B cell (primary cell): ENCODE measurements at places on chromosomes 5 and 9. TPM values are rescaled to one million over a fixed set of nuclear protein-coding genes. Genes with fewer than 3 reads are reported as not detected.
A peak's percentile ranks its signal among the peaks of the same experiment; 100 is the strongest.

DNA sequence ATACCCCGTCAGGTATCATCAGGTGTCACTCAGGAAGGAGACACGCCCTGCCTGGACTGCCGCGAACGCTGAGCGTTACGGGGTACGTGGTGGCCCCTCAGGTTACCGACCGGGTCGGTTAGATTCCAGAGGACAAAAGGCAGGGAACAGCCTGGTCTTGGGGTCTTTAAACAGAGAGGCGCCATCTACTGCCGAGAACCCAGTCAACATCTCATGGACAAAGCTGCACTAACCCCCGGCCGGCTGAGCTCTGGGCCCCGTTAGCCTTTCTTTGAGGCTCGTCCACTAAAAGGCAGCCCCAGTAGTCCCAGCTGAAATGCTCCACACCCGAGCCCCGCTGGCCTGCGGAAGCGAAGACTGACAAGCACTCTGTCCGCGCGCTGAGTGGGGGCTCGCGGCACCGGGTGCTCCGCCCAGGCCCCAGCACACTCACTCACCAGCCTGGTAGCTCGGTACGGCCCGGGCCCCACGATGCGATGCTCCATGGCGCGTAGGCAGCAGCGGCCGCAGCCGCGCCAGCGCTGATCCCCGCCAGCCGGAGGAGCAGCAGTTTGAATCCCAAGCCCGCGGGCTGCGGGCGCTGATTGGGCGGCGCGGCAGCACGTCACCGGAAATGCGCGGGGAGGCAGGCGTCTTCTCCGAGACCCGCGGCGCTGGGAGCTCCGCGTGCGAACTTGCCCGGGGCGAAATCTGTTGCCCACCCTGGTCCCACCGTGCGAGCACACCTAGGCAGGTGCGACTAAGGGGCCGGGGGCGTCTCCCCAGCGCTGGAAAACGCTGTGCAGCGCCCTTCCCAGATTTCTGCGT lies at the start of gene DEPDC1B:
TSS of gene DEPDC1B (minus strand) at position 558 of the 807 bp plus-strand sequence. CDS start at position 485, 73 bp downstream.
- peak; percentile 86 for DNase-seq
- peaks cover 4% of the 10 kb centered on the region for H3K4me1 ChIP-seq
- no peaks in the 10 kb centered on the region for H3K36me3 ChIP-seq
- H3K27ac ChIP-seq = peak within 1 kb of the TSS; percentile 41
- peak within 1 kb of the TSS; percentile 86 for H3K4me3 ChIP-seq
- H3K27me3 ChIP-seq = no peaks in the 10 kb centered on the region

DNA sequence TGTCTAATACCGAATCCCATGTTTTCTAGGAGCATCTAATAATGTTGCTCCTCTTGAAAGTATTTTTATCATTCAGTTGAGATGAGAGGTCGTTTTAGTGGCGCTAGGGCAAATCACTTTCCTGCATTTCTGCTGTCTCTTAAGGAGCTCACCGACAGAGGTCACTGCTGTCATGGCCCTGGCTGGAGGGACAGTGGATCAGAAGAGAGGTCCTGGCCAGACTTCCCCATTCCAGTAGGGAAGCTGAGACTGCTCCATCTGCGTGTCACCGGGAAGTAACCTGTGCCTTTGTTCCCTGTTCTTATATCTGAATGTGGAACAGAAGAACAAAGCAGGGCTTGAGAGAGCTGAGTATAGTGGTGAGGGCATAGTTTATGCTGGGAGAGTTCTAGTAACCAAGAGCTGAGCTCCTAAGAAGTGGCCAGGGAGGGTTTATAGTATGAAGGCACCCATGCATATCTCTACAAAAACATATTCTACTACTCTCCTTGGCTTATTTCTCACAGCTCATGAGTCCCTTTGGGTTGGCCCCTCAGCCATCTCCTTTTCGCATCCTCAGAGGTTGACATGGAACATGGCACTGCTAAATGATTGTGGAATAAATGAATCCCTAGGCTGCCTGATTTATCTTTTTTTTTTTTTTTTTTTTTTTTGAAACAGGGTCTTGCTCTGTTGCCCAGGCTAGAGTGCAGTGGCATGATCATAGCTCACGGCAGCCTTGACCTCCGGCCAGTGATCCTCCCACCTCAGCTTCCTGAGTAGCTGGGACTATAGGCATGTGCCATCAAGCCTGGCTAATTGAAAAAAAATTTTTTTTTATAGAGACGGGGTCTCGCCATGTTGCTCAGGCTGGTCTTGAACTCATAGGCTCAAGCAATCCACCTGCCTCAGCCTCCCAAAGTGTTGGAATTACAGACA lies 27.2 kb downstream of the ATP6V0E1 start:
- H3K4me1 ChIP-seq = peaks cover 3% of the 10 kb centered on the region
- H3K27ac ChIP-seq = no peak overlapping the region
- no peaks in the 10 kb centered on the region for H3K27me3 ChIP-seq
- H3K36me3 ChIP-seq = no peaks in the 10 kb centered on the region
- no peak overlapping the region for H3K4me3 ChIP-seq

GRCh38 chr9:79023134-79023580 lies 548.6 kb upstream of the TLE4 start:
- H3K4me3 ChIP-seq = no peak overlapping the region
- no peak for DNase-seq
- peaks cover 7% of the 10 kb centered on the region for H3K4me1 ChIP-seq

GRCh38 chr5:35778259-35778769 lies 78.4 kb upstream of the IL7R start:
- H3K4me1 ChIP-seq = no peaks in the 10 kb centered on the region
- H3K36me3 ChIP-seq = no peaks in the 10 kb centered on the region
- H3K4me3 ChIP-seq = no peak overlapping the region
- no peak for DNase-seq
- no peak overlapping the region for H3K27ac ChIP-seq

GRCh38 chr9:5493679-5494511 lies 16.4 kb upstream of the PDCD1LG2 start:
- H3K36me3 ChIP-seq = no peaks in the 10 kb centered on the region
- no peaks in the 10 kb centered on the region for H3K27me3 ChIP-seq
- DNase-seq = peak; percentile 59
- peak overlapping the region; percentile 44 for H3K27ac ChIP-seq
- peaks cover 9% of the 10 kb centered on the region for H3K4me1 ChIP-seq

- no peaks in the 10 kb centered on the region for H3K4me1 ChIP-seq
- H3K36me3 ChIP-seq = no peaks in the 10 kb centered on the region
- H3K4me3 ChIP-seq = no peak overlapping the region
- no peak overlapping the region for H3K27ac ChIP-seq
- DNase-seq = no peak
Observed at GRCh38 chr5:127993476-127993875, 90.1 kb upstream of the SLC12A2 start.

- H3K27me3 ChIP-seq = no peaks in the 10 kb centered on the region
- H3K36me3 ChIP-seq = no peaks in the 10 kb centered on the region
- H3K27ac ChIP-seq = peak overlapping the region; percentile 54
- peaks cover 71% of the 10 kb centered on the region for H3K4me1 ChIP-seq
- H3K4me3 ChIP-seq = peak overlapping the region; percentile 2
Observed at GRCh38 chr5:180808461-180809000, 5.9 kb upstream of the MGAT1 start.

The PPP2CA gene
- polyA plus RNA-seq = 82.3 and 377 TPM in 2 replicates
